ENCODE measurements at places on chromosomes 13 and 19.

- no peak for DNase-seq
Observed at GRCh38 chr13:37596805-37597204, 1.8 kb downstream of the POSTN start.

GRCh38 chr13:112685896-112686295 is 3.9 kb upstream of the ATP11A start:
- DNase-seq: no peak

DNA sequence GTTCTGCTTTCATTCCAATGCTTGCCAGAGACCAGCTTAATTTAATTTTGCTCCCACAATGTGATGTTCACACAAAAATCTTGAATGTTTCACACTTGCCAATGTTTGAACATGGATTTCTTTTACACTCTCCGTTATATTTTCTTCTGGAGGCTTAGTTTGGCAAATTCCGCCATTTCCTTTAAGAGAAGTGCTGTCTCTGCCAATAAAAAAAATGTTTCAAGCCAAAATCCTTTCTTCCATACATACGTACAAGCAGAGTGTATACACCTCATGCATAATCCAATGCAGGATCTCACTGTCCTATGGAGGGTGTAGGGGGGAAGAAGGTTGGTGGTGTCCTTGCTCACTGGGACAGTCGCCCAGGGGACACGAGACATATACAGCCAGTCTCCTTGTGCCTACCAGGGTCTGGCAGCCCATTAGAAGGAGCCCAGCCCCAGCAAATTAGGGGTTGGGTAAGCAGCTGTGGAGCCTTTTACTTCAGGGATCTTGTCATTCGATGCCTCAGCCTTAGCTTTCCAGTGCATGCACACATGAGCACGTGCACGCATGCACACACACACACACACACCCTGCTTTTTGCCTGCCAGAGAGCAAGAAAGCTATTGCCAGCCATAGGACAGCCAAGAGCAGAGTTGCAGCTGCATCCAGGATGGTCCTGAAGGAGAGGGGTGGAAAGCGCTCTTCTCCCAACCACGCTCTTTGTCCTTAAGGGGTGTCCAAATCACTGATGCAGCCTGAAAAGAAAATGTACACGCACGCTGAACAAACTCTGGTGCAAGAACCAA is 208.3 kb downstream of the FOXO1 start:
- no peak for DNase-seq

GRCh38 chr13:114143806-114144605 is 11.6 kb upstream of the RASA3 start:
- no peak for DNase-seq

DNA sequence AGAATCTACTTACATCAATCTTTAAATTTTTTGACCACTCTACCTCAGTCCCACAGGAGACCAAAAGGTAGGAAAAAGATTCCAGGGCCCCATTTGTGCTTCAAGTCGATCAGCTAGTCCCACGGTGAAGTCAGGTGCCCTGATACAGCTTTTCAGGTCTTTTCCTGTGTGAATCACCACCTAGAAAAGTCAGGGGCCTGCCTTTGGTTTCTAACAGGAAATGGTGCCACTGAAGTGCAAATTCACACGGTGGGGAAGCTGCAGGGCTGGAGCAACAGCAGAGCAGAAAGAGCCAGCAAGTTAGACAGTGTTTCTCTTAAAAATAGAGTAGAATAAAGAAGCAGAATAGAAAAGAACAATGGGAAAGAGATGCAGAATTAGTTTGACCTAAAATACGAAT is 107.5 kb downstream of the KLF12 start:
- no peak for DNase-seq

GRCh38 chr19:4534836-4535658 is at the start of gene PLIN5:
PLIN5 (minus strand) TSS chr19:4535224; CDS start chr19:4534074, 1,150 bp downstream.
- peak; percentile 81 for DNase-seq

- no peak for DNase-seq
Observed at GRCh38 chr19:32415246-32415645, 9.7 kb downstream of the DPY19L3 start.

DNA sequence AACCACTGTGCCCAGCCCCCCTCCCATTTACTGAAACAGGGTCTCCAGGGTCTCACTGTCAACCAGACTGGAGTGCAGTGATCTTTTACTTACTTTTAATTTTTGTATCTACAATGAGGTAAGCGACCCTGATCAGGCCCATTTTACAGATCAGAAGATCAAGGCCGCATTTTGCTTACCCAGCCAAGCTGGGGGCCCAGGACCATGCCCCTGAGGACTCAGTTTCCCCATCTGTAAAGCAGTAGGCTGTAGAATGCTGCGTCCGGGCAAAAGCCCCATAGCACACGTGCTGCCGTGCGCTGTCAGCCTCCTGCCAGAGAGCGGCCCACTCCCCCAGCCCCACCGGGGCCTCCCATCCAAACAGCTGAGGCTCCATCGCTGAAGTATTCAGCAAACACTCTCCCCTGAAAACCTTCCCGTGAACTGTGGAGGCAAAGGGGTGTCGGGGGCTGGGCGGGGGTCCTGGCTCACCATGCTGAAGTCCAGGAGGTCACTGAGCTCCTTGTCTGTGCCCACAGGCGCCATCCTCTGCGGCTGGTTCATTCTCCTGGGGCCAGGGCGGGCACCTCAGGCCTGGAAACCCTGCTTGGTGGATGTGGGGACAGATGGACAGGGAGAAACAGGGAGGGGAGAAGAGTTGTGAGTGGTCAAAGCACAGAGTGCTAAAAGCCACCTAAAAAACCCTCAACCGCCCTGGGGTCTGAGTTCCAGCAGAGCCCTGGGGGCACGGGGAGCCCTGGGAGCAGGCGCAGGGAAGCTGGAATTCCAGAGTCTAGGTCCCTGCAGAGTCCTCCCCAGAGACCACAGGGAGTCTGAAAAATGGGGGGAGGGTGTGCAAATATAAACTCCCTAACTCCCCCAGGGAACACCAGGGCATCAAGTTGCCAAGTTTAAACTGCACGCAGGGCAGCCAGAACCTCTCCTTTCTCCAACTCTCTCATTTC is 2.4 kb downstream of the TCF3 start:
- no peak for DNase-seq

GRCh38 chr19:39142630-39143029 is 17.0 kb downstream of the PAK4 start:
- DNase-seq: no peak

GRCh38 chr19:47032171-47032811 is 12.7 kb downstream of the NPAS1 start:
- DNase-seq: peak; percentile 39

GRCh38 chr19:39927524-39928356 is 6.7 kb downstream of the FCGBP start:
- DNase-seq: no peak

- DNase-seq: no peak
Observed at GRCh38 chr13:39600766-39601165, 2.2 kb downstream of the LHFPL6 start.

- no peak for DNase-seq
Observed at GRCh38 chr13:100208002-100208401, 119.1 kb downstream of the PCCA start.

GRCh38 chr13:59299584-59299983 is 864.1 kb downstream of the DIAPH3 start:
- no peak for DNase-seq

DNA sequence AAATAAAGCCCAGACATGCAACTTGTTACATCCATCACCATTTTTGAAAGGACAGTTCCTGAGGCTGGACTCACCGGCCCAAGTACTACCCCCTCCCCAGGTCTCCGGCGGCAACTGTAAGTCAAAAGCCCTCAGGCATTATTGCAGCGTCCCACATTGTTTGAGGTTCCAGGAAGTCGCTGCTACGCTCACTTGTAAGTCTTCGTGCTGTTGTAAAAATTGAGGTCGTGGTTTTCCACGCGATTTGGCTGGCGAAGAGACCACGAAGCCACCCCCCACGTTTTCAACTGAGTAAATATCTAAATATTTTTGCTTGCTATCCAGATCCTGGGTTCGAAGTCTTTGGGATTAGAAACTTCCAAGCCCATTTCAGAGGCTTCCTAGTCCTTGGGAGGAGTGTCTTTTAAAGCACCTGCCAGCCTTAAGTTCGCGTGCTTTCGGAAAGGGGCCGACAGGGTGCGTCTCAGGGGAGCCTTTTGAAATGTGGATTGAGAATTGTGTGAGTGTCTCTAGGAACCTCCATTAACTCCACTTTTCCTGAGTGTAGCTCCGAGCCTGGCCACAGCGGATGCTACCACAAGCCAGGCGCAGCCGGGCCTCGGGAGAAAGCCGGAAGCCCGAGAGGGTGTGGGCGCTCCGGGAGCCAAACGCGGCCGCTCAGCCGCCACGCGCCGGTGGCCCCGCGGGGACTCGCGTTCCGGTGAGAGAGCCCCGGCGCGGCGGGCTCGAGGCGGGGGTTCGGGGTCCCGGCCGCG is 434 bp upstream of the FNDC3A start:
- DNase-seq: peak; percentile 9

DNA sequence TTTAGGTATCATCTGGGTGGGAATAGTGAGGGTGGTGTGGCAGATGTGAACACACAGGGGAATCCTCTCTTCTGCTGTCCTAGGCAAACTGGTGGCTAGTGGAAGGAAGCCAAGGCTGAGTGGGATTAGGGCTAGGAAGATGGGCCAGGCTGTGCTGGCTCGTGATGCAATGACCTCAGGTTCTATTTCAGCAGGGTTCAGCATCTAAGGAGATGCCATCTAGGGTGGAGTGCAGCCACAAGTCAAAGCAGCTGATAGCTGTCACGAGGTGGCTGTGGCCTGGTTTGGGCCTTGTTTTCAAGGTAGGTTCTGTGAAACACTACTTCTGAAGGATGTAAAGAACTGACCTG is 21.6 kb downstream of the ARL11 start:
- DNase-seq: no peak

- no peak for DNase-seq
Observed at GRCh38 chr19:19551853-19552192, 13.8 kb downstream of the CILP2 start.

GRCh38 chr13:72384186-72384823 is 343.1 kb downstream of the MZT1 start:
- DNase-seq: no peak

DNA sequence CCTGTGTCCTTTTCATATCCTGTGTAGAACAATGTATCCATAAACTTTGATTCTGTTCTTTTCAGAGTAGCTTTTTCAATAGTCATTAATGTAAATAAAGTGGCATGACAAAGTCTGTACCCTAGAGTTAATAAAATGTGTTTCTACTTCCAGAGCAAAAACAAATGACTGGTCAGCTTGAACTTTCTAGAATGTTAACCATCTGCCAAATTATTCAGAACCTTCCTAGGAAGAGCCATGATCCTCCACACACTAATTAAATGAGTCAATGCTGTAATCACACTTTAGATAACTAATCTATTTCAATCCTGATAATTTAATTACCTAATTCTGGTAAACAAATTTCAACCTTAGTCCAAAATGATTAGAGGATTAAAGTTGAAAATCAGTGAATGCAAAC is 73.2 kb downstream of the DIAPH3 start:
- DNase-seq: no peak

DNA sequence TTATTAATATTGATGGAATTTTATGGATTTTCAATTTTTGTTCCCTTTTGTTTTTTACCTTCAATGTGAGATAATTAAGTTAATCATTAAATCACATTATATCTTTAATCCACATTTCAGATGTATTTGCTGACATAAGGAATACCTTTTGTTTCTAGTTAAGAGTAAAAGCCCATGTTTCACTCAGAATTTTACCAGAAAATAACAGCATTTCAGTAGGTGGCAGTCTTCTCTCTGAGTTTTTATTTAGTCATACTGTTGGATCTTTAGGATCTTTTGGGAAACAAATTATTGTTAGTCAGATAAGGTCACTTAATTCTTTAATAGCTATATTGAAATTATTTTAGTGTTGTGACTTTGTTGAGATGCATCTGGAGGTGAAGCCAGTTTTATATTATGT is 67.9 kb downstream of the NDFIP2 start:
- DNase-seq: no peak

DNA sequence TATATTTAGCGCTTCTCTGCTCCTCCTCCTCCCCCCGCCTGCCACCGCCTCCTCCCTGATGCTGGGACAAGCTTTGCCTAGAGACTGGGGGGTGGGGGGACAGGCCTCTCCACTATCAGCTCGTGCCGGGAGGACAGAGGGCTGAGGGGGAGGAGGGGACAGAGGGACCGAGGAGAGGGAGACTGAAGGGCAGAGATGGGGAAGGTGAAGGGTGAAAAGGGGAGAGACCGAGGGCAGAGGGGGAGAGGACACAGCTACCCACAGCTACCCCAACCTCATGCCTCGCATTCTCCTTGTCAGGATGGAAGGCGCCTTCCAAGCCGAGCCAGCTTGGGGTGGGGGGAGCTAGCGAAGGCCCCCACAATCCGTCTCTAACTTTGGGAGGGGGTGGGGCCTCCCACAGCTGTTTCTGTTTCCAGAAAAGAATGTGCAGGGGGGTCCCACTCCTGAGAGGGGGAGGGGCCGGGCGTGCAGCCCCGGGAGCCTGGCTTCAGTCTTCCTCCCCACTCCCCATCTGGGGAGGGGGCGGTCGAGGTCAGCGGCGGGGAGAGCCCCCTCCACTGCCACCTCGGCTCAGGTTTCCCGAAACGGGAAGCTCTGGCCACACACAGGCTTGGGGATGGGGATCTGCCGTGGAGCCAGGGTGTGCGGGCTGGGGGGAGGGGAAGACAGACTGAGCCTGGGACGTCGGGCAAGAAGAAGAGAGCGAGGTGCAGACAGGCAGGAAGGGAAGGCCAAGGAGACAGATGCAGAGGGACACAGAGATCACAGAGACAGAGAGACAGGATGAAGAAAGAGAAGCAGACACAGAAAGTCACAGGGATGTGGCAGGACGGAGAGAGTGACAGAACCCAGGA is 1.6 kb downstream of the DACT3 start:
- no peak for DNase-seq

DNA sequence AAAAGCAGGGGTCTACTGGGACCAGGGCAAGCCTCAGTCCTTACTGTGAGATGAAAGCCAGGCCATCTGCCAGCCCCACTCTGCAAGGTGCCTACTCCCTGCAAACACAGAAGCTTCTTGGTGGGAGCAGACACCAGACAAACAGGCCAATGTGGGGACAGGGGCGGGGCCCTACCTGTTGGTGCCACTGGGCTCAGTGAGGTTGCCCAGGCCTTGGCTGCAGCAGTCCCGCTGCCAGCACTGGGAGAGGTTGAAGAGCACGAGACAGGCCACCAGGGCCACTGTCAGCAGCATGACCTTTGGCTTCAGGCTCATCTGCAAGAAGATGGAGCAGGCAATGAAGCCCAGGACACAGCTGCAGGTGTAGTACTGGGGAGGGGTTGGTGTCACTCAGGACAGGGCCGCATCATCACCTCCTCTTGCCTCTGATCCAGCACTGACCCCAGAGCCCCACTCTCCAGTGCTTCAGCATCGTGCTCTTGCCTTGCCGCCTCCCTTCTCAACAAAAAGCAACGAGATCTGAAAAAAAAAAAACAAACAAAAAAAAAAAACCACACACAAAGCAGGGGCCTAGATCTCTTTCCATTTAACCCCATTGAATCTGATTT is 72.6 kb downstream of the NBEA start:
- no peak for DNase-seq

- DNase-seq: no peak
Observed at GRCh38 chr13:40801255-40802217, 12.1 kb downstream of the SLC25A15 start.
